G401 (cell line): ENCODE measurements at places on chromosomes 3 and 15. TPM values are rescaled to one million over a fixed set of nuclear protein-coding genes. Genes with fewer than 3 reads are reported as not detected.

- peak; percentile 23 for DNase-seq
Measured at GRCh38 chr3:157542711-157543500, 39.7 kb upstream of the VEPH1 start.

DNA sequence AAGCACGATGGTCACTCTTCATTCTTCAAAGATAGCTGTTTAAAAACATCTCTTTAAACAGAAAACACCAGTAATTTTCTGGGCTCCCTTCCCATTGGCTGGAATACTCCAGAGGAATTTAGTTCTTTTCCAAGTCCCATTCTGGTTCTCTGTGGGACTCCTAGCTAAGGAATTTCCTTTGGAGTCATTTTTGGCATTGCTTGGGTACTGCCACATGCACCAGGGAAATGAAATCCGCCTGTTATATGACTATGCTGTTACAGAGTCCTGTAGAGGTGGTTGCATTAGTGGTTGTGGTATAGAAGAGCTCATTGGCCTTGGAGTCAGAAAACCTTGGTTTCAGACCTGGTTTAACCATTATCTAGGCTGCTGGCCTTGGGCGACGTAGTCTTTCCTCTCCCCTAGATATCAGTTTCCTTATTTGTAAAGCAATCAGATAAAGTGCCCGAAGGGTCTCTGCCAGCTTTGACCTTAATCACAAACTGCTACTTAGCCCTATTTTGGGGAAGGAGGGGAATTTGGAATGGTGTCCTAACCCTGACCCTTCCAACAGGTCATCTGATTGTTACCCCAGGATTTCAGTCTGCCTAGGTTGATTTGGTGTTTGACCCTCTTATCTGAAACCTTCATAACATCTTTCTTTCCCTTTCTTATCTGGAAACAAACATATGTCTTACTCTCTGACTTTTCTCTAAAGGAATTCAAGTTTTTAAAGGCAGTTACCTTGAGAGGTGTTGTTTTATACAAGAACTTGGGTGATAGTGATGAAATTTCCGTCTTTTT, 13.4 kb downstream of the RTP1 start:
- DNase-seq, result peak; percentile 70

Gene CHRD
- 1.4 and 1.8 TPM in 2 replicates for total RNA-seq

Gene NDN
- total RNA-seq, result 1.9 and 2.4 TPM in 2 replicates

Gene CASR
- total RNA-seq, result not detected in 2 replicates

- DNase-seq, result no peak
Measured at GRCh38 chr3:182760576-182761164, 32.6 kb upstream of the ATP11B start.

DNA sequence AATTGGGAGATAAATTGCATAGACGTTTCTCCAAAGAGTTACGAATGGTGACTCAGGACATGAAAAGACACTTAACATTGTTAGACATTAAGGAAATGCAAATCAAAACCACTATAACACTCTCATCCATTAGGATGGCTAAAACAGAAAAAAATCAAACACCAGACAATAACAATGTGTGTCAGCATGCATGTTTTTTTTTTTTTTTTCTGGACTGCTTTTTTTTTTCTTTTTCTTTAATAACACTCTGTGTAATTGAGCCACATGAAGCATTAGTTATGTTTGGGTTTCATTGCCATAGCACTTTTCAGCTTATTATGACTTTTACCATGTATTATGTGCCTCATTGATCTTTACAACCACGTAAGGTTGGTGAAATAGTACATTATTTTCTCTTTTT, 95.0 kb downstream of the NFKBIZ start:
- no peak for DNase-seq

Gene CLDN18
- total RNA-seq, result not detected in 2 replicates

DNA sequence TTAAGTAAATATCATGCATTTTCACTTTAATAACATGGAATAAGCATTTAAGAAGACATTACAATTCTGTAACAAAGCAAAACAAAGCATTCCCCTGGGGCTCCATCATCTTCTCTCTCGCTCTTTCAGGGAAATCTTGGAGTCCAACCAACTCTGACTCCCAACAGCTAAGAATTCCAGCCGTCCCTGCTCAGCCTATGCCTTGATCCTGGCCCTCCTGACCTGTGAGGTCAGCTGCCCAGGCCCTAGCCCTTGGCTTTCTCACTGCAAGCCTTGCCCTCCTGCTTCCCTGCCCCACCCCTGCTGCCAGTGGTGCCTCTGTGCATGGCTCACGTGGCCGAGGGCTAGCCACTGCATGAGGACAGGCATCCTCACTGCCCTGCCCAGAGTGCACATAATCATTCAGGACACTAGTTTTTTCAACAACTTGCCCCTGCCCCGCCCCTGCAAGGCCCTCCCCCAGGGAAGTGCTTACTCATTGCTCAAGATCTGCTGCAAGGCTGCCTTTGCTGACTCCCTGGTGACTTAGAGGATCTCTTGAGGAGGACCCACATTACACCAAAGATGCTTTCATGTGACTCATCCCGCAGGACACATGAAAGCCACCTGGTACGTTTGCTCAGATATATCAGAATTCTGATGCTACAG, 37.6 kb downstream of the MTMR10 start:
- DNase-seq, result no peak

DNA sequence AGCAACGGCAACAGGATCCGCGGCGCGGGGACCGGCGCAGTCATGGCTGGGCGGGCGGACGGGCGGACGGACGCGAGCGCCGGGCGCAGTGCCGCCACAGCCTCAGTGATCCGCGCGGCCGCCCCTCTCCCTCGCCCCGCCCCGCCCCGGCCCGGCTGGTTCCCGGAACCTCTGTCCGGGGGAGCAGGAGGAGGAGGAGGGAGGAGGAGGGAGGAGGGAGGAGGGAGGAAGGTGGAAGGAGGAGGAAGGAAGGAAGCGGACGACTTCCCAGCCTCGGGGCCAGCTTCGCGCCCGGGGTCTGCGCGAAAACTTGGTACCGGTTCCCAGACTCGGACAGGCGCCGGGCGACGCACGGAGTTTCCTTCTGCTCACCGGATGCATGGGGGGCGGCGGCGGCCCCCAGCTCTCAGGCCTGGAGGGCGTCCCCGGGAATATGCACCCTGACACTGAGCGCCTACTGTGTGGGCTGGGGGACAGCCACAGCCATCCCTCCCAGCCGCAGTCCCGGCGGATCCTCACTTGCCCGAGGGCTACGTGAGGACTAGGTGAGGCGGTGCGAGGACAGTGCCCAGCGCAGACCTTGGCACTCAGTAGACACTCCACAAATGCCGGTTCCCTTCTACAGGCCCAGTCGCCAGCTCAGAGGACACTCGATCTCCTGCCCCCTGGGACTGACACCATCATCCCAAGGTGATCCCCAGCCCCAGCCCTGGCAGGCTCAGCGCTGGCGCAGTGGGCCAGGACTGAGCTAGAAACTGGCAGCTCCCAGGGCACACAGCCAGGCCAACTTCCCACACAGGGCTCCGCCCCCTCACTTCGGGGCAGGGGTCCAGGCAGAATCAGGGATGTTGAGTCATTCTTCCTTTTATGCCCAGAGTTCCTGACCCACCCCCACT, at the start of gene SHISA5:
Gene SHISA5, minus strand, starts transcription at position 124 of the 896 bp plus-strand sequence. Its CDS starts 80 bp downstream, at position 44.
- DNase-seq, result peak; percentile 32

GRCh38 chr15:85954586-85954985, 125.1 kb upstream of the AGBL1 start:
- no peak for DNase-seq

- no peak for DNase-seq
Measured at GRCh38 chr15:100075229-100075628, 266.5 kb downstream of the ADAMTS17 start.

Gene ZNF662
- total RNA-seq, result not detected in 2 replicates

GRCh38 chr15:28960979-28961378, 75.2 kb downstream of the APBA2 start:
- DNase-seq, result no peak

Gene PLA1A
- total RNA-seq, result not detected in 2 replicates

Gene CACNA1D
- total RNA-seq, result 3.3 TPM in 1 of 2 replicates, not detected in the other

Gene BLM
- 19.0 and 25.7 TPM in 2 replicates for total RNA-seq

DNA sequence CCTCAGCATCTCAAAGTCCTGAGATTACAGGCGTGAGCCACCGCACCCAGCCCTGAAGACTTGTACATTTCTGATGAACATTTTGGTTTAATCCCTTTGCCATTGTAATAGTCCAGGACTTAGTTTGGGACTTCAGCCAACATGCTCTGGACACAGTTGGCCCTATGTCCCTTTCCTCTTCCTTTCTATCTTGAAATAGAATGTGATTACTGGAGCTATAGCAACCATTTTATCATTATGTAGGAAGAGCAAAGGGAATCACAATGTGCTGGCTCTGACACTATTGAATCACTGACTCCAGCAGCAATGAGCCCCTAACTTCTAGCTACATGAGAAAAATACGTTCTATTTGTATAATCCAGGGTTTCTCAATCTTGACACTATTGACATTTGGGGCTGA, 34.8 kb upstream of the MRPL3 start:
- no peak for DNase-seq

DNA sequence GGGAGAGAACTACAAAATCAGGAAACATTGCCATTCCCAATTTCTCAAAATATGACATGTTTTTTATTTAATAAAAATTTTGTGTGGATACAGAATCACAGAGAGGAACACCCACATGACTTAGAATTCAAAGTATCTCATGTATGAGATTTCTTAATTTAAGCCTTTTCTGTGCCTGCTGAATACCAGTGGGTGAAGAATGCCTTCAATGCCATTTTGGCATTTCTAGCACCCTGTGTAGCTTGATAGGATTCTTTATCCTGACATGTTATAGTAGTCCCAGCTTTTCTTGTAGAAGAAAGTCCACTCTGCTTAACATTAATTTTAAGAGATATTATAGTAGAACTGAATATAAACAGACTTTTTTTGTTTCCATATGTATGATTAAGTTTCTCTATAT, 3.1 kb upstream of the SLMAP start:
- DNase-seq, result no peak

DNA sequence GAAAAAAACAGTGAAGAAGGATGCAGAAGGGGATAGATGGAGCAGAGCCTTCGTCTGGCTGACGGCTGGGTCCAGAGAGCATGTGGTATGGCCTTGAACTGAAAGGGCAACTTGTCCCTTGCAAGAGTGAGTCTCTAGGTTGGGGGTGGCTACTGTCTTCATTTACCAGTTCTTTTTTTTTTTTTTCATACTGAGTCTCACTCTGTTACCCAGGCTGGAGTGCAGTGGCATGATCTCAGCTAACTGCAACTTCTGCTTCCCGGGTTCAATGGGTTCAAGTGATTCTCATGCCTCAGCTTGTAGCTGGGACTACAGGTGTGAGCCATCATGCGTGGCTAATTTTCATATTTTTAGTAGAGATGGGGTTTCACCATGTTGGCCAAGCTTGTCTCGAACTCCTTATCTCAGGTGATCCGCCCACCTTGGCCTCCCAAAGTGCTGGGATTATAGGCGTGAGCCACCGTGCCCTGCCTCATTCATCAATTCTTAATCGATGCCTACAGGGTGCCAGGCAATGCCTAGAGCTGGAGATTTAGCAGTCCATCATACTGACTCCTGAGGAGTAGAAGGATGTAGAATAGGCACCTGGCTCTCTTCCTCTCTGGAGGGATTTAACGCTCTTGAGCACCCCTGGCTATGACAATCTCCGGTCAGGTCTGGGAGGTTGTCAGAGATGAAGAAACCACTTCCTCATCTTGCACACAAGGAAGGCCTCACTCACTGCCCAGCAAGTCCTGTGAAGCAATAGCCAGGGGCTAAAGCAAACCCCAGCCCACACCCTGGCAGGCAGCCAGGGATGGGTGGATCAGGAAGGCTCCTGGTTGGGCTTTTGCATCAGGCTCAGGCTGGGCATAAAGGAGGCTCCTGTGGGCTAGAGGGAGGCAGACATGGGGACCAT, at the start of gene CAMP:
Gene CAMP, plus strand, starts transcription at position 880 of the 898 bp plus-strand sequence. Its CDS starts 17 bp downstream, at position 897.
- no peak for DNase-seq

Gene TPM1
- total RNA-seq, result 768 and 828 TPM in 2 replicates

- DNase-seq, result no peak
Measured at GRCh38 chr3:193313061-193313958, 65.2 kb downstream of the ATP13A5 start.

DNA sequence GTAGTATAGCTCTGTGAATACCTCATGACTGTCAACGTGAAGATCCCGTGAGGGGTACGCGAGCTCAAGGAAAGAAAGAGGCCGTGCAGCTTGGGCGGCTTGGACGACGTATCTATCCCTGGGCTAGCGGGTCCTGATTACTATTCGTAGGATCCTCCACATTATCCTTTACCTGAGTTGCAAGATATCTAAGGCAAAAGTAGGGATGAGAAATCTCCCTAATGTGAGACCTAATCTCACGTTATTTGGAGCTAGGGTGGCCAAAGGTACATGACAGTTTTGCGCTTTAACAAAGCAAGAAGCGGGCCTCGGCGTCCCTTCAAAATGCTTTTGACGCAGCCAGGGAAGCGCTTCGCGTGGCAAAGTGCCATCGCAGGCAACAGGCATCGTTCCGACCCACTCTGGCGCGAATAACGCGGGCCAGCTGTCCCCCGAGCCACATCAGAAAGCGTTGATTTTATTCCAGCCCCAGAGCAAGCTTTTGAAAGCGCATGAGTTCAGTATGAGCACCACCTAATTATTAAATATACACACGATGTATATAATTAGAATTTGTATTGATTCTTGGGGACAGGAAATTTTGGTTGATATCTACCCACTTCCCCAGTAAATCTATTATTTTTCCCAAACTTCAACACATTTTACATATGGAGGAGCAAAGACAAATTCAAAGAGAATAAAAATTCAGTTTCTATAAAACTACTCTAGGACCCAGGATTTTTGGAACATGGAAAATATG, 2.5 kb upstream of the EOMES start:
- peak; percentile 74 for DNase-seq

GRCh38 chr3:16482770-16483531, 30.5 kb downstream of the RFTN1 start:
- DNase-seq, result no peak

DNA sequence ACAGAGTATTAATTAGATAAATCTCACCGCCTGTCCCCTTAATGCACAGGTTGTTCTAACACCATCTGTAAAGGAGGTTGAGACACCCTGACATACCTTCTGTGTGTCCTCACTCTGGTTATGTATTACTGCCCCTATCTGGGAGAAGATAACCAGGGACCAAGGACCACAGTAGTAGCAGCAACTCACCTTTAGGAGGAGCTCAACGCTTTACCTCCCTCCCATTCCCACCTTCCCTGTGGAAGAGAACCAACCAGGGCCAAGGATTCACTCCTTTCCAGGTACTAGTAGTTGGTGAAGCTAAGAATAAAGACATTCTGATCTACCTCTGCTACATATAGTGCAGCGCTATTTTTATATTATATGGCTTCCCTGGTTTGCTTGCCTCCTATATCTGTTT, 232.6 kb downstream of the MEX3B start:
- no peak for DNase-seq

DNA sequence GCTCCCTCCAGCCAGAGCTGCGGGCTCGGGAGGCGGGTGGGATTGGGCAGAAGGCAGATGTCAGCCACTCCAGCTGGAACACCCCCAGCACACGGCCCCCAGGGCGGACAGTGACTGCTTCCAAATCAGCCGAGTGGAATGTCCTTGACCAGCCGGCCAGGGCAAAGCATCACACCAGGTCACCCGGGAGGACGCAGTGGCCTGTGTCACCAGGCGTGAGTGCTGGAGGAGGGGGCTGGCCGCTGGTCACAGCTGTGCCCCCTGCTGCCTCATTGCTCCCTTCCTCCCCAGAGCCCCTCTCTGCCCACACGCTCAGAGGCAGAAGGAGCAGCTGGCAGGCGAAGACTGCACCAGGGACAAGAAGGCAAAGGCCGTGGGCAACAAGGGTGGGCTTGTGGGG, 33.5 kb downstream of the NTRK3 start:
- DNase-seq, result no peak

Gene KLHL24
- total RNA-seq, result 21.4 and 26.8 TPM in 2 replicates
